ENCODE measurements at places on chromosomes 1 and 21.

GRCh38 chr1:238898856-238899255 lies 487.5 kb upstream of the CHRM3 start:
- no peak for DNase-seq

DNA sequence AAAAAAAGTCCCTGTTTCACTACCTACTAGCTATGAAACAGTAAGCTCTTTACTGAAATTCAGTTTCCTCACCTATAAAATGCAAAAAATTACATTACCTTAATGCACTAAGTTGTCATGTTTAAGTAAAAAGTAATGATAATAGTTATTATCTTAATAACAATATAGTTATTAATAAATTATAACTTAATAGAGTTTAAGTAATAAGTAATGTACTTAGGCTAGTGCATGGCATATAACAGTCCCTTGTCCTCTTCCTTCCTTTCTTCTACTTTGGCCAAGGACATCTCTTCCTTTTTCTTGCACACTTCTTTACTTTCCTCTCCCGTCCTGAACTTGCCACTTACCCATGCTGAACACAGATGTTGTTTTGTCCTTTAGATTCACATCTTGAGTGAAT lies 9.0 kb downstream of the TMEM200B start:
- no peak for DNase-seq

DNA sequence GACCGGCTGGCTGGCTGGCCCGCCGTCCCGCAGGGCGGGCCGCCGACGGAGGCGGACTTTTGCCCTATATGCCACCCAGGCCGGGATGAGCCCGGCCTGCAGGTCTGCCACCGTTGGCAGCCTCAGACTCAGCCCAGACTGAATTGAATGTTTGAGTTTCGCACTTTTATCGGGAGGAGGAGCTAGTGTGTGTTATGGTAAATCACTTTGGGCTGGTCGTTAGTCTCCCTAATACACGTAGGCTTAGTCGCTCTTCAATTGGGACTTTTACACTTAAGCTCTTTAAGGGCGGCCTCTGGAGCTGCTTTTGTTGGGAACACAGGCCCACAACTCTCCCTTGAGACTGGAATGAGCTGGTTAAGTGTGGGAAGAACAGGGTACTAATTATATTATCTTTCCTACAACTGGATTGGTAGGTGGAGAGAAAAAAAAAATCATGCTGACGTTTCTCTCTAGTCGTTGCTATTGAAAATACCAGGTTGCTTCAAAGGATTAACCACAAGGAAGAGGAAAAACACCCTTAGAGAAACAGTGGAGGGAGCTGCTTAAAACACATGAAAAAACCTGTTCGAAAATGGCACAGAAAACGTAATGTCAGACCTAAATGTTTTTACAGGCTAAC lies 1.4 kb upstream of the IRF2BP2 start:
- DNase-seq: peak; percentile 90

DNA sequence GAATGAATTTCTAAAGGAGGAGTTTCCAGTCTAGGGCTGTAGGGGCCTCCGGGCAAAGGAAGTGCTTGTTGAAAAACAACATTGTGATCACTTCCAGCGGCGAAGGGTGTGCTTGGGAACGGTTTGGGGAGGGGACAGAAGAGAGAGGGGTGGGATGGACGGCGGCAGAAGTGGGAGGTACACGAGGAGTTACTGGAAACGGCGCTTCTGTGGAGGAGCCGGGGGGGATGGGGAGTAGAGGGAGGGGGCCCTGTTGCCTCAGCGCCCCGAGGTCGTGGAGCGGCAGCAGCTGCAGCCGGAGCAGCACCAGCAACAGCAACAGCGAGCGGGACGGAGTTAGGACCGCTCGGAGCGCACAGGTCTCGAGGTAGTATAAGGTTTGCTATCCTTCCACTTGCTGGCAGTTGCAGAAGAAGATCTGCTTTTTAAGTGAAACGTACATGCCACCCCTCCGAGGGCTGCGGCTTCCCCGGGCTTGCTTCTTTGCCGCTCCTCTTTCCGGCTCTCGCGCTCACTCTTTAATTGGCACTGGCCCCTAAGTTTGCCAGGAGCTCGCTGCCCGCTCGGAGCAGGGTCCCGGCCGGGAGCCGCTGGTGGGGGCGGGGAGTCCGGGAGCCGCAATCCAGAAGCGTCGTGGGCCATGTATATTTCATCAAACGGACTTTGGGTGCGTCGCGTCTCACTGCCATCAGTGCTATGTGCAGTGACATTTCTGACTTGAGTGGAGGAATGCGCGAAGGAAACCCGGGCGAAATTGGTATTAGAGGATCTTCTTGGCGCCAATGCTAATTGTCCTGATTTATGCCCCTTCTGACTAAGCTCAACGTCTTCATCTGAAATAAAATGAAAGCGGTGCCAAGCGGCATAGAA lies 771 bp upstream of the NTNG1 start:
- peak; percentile 54 for DNase-seq

DNA sequence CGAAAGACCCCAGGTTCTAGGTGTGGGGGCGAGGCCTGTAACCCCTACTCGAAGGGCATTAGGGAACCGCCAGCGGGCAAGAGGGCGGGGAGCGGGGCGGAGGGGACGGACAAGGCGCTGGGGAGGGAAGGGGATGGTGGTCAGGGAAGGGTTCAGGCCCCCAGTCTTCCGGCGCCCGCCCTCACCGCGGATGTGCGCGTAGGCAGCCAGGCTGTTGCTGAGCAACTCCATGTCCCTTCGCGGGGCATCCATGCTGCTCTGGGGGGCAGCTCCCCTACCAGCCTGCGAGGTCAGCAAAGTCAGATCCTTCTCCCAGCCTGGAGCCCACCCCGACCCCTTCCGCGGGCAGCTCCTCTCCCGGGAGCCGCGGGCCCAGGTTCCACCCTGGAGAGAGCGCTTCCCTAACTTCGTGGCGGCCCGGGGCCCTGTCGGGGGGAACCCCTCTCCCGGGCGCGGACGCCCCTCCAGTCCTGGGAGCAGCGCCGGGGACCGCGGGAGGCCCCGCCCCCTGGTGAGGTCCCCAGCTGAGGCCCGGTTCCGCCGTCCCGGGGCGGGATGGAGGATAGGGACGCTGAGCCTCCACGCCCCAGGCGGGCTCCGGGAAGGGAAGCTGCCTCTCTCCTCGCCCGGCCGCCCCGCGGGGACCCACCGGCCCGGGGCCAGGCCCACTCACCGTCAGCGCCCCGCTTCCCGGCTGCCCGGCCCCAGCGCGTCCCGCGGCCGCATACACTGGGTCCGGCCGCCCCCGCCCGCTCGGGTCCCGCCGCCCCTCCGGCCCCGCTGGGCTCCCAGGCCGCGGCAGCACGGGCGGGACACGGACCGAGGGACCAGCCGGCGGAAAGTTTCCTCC lies 434 bp downstream of the EVA1B start:
- peak; percentile 66 for DNase-seq

DNA sequence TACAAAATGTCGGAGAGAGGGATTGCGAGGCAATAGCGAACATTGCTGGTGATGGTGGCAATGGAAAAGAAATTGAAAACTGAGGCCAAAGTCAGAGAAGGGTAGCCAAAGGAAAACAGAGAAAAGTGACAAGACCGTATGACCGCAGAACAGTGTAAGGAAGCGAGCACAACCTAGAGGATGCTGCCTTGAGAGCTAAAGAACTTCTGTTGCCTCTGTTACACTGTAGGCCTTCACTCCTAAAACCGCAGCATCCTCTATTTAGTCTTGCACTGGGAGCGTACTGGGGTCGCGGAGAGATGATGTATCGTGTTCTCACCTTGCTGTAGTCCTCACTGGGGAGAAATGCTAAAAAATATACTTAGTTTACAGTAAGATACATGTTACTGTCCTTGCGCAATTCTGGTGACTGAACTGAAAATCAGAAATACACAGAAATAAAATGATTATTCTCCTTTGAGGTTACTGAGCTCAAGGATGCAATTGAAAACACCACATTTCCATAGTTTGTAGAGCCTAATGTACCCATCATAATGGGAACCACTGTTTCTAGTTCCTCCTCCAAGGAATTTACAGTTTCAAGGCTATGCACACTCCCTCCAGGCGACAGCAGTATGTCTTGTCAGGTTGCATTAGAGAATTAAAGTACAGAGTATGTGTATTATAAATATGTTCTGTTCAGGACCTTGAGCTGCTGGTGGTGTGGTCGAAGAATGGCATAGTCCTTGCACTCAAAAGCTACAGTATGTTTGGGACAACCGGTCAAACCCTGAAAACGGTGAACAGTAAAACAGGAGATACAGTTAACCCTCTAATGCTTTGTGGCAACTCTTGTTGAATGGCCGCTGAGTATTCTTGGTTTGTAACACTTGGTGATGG lies 1.3 kb downstream of the NEK7 start:
- DNase-seq: peak; percentile 37

- no peak for DNase-seq
These were observed 419.4 kb downstream of the NPHP4 start for GRCh38 chr1:5572794-5573193.

DNA sequence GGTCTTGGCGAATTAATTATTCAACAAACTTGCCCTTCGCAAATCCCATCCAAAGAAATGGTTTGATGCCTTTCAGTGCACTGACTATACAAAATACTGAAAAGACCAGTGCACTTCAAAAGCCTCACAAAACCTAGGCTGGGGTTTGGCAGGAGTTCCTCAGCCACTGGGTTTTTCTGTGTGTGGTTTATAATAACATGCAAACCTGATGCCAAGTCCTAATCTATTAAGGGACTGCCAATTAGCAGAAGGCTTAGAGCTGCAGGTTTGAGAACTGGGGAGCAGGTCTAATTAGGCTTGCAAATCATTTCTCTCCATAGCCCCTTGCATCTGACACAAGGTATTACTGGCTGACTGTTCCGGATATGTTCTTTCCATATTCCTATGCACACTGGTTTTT lies 27.7 kb downstream of the PLPP3 start:
- no peak for DNase-seq

DNA sequence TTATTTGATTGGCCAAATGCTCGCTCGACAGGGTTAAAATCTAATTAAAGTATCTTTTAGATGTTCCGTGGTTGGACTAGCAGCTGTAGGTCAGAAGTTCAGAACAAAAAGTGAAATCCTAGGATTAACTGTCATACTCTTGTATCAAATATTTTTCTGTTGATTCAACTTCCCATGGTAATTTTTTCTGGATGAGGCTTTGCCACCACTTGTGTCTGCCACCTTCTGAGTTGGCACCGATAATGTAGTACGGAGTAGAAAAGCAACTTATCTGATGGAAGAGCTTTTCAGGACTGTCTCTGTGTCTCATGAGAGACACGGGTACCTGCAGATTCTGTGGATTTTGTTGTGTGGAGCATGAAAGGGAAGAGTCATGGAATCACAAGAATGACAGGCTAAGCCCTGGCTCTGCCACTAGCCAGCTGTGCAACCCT lies 44.6 kb upstream of the CNN3 start:
- DNase-seq: peak; percentile 96

DNA sequence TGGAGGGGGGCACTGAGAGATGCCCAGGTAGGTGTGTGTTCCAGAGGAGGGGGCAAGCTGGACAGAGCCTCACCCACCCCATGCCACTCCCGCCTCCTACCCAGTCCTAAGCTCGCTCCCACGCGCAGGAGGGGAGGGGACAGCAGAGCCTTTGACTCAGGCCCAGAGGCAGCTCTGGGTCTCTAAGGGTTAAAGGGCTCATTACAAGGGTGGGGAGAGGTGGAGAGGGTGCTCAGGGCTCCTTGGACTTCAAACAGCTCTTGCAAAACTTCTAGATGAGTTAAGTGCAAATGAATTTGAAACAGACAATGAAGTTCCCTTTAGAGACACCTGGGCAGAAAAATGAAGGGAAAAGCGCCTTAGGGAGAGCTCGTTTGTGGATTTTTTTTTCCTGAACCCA lies 104.2 kb upstream of the CASZ1 start:
- DNase-seq: no peak

GRCh38 chr1:52424813-52425212 lies 20.4 kb downstream of the PRPF38A start:
- peak; percentile 52 for DNase-seq

- no peak for DNase-seq
These were observed 19.5 kb downstream of the ETS2 start for GRCh38 chr21:38825269-38825668.

DNA sequence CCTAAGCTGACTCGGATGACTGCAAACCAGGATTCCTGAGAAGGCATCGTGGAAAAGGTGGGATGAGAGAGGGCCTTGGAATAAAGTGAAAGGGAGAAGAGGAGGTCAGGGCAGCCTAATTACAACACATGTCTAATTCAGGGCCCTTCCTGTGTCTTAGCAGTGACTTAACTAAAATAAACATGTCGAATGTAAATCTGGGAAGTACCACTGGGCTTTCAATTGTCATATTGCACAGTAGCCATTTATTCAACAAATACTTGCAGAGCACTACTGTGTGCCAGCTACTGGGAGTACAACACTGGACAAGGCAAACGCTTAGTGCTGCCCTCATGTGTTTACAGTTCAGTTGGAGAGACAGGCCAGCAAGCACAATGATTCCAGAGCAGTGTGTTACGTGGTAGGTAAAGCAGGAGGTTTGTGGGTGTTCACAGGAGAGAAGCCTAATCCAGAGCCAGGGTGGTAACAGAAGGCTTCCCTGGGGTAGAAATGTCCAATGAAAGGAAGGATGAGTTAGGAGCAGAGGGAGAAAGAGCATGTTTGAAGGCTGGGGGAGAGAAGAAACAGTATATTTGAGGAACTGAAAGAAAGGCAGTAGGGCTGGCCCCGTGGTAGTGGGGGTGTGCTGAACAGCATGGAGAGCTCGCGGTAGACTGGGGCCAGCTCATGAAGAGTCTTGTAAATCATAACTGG lies 38.0 kb upstream of the RASAL2 start:
- DNase-seq: peak; percentile 58

GRCh38 chr1:246572785-246573184 lies 6.5 kb downstream of the CNST start:
- no peak for DNase-seq

- DNase-seq: no peak
These were observed 7.0 kb downstream of the EPB41 start for GRCh38 chr1:28921286-28921869.

GRCh38 chr1:178927003-178927402 lies 56.1 kb upstream of the ANGPTL1 start:
- no peak for DNase-seq
